Activated CD4-positive, alpha-beta memory T cell treated with anti-CD3 and anti-CD28 coated beads for 36 hours (primary cell): ENCODE measurements at places on chromosomes 5 and 9.
A peak's percentile ranks its signal among the peaks of the same experiment; 100 is the strongest.

DNA sequence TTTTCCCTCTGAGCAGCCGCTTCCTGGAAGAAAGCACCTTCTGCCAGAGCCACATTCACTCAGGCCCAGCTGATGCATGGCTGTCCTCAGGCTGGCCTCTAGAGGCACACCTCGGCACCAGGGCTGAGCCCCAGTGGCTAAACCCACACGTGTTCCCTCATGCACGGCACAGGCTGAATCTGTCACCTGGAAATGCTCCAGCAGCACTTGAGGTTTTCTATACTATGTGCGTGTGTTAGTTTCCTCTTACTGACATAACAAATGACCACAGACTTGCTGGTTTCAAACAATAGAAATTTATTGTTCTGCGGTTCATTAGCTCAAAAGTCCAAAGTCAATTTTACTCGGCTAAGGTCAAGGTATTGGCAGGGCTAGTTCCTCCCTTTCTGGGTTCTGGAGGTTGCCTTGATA lies 141.4 kb downstream of the LRRC70 start:
- DNase-seq = peak; percentile 17

DNA sequence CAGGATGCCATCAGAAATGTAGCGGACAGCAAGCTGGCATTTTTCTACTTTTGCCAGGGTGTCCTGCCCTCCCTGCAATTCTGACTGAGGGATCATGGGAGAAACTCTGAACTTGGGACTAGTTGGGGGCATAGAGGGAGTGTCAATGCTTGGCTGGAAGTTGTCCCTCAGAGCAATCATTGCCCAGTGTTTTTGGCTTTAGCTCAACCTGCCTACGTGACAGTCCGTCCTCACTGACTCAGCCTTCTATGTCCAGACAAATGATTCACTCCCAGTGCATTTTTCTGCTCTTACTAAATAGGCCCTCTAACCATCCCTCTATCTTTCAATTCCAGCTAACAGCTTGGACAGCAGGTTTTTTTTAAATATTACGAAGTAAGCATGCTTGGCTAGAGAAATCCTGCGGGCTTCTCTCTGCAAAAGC lies 627.4 kb downstream of the TLR4 start:
- DNase-seq = no peak

DNA sequence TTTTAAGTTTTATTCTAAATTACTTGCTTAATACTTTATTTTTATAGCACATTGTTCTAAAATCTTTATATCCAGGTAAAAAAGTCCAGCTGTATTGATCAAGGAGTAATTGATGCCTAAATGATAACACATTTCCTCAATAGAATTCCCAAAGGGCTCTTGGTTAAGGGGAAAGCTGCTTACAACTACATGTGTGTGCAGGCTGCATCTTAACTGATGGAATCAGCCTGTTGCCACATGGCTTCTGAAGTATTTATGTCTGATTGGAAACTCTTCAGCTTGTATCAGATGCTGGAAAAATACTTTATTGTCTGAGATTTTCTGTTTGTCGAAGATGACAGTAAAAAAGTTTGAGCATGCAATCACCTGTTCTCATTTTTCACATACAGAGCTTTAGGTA lies 182.6 kb downstream of the FBXL7 start:
- DNase-seq = no peak

DNA sequence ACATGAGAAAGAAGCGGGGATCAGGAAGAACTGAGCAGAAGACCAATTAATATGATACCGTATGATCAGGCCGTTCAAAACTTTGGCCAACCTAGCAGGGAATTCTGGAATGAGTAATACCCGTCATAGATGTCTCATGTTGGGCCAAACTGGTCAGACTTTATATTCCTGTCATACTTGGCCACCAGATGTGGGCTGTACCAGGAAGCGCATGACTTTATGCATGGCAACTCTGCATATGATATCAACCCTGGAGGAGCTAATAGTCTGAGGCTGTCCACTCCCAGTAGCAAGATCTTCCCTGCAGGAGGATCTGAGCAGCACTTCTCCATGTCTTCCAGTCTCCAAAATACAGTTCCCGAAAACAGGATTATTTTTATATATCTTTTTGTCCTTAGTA lies 68.5 kb upstream of the NAA35 start:
- no peak for DNase-seq

DNA sequence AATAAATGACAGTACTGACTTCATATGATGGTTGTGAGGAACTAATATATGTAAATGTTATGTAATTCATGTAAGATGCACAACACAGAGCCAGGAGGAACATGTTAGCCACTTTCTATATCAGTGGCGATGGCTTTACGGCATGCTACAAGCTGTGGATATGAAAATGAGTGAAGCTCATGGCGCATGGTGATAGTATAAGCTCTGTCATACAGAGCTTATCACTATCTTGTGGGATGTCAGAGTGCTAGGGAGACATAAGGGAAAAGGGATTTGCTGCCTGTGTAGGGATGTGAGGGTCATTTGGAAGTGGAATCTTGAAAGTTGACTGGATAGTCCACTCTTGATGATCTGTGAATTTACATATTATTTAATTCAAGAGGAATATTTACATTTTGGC lies 13.6 kb downstream of the CPEB4 start:
- DNase-seq = no peak

DNA sequence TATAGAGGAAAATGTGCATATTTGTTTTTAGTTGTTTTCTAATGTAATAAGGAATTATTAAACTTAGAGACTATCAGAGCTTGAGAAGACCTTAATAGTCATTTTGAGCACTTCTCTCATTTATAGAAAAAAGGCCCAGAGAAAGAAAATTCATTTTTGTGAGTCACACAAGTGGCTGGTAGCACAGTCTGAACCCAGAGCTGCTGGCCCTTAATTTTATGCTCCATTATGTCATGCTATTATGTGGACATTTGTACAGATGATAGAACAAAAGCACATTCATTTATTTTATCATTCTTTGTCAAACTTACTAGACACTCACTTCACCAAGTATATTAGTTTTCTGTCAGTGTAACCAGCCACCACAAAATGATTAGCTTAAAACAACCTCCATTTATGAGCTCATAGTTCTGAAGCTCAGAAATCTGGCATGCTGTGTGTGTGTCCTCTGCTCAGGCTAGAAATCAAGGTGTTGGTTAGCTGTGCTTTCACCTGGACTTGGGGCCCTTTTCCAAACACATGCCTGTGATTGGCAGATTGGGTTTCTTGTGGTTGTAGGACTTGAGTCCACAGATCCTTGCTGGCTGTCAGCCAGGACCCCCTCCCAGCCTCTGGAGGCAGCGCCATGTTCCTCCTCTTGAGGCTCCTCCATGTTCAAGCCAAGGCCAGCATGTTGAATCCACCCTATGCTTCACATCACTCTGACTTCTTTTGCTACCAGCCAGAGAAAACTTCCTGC lies 188.9 kb downstream of the ARHGAP26 start:
- no peak for DNase-seq

DNA sequence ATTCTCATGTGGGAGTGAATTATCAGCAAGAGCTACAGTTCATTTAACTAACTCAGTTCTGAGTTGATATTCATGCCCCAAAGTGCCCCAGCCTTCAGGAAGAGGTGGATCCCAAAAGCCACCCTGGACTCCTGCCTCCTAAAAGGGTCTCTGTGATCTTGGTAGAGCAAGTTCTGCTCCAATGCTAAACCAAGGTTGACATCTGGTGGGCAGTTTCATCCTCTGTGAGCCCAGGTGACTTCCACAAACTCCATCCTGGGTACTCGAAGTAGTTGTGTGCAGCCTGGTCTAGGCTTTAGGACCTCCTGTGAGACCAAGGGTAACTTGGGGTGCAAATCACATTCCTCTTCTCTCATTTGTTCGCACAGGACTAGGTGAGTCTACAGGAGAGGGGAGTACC lies 816.8 kb downstream of the MTRR start:
- DNase-seq = no peak

- no peak for DNase-seq
Measured at GRCh38 chr9:34686231-34686630, 4.8 kb downstream of the CCL19 start.

DNA sequence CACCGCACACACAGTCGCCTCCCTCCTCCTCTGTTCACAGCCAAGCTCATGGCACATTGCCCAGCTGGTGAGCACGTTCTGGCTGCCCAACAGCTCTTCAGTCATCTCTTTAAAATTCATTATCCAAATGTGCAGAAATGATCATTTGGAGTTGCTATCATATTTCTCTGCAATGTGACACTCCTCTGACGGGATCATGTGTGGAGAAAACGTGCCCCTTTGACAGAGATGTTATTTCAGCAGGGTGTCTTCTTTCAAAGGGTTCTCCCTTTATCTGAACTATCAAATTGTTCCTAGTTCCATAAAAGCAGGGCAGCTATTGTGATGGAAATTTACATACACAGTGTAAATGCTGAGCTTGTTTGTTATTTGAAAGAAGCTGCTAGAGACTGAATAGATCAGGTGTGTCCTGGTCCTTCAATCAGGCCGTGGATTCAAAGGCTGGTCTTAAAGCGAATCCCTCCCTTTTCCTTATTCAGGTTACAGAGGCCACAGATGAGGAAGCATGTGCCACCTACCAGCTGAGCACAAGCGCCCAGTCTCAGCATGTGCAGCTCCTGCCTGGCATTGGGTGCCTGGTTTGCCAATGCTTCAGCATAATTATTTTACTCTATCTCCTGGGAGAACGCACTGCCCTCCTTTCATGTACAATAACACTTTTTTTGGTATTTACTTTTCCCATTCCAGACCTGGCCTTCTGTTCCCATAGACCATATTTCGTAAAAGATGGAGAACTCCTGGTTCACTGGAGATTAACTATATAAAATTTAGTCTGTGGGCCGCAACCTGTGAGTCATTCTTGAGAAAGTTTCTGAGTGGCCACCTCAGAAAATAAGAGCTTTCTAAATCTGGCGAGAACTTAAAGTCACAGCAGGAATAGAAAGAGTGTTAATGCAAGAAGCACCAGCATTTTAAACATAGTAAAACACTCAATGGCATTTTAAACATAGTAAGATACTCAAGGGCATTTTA lies 433.7 kb downstream of the ENC1 start:
- DNase-seq = no peak

DNA sequence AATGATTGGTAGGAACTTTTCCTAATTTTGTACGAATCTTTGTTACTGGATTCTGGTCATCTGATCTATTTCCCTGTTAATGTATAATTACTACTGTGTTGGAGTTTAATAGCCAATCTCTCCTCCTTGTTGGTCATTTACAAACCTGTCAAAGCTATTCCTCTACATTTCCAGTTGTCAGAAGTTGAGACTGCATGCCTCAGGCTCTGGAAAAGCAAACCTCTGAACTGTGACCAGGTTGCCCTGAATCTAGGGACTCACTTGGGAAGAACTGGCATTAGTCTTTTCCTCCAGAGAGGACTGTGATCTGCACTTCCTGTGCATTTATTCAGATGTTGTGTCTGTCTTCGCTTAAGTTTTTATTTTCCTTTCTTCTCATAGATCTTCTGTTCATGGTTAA lies 16.1 kb downstream of the PDLIM4 start:
- no peak for DNase-seq

DNA sequence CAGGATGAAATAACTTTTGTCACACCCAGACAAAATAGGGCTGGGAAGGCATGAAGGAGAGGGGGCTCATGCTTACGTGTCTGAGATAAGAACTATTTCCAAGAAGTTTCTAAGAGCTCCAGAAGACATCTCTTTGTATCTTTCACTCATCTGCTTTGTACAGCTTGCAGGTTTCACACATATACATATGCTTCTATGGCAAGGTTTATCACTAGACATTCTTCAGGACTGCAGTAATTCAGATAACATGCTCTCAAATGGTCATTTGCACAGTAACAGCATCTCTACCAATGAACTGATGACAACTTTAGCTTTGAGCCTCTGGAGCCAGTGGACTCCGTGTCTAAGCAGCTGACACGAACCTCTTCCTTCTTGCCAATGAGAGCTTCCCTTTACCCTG lies 3.2 kb downstream of the OR1J1 start:
- no peak for DNase-seq

- no peak for DNase-seq
Measured at GRCh38 chr9:137281345-137282116, 4.0 kb downstream of the TOR4A start.

- DNase-seq = no peak
Measured at GRCh38 chr9:76654051-76654461, 110.2 kb upstream of the PCA3 start.

DNA sequence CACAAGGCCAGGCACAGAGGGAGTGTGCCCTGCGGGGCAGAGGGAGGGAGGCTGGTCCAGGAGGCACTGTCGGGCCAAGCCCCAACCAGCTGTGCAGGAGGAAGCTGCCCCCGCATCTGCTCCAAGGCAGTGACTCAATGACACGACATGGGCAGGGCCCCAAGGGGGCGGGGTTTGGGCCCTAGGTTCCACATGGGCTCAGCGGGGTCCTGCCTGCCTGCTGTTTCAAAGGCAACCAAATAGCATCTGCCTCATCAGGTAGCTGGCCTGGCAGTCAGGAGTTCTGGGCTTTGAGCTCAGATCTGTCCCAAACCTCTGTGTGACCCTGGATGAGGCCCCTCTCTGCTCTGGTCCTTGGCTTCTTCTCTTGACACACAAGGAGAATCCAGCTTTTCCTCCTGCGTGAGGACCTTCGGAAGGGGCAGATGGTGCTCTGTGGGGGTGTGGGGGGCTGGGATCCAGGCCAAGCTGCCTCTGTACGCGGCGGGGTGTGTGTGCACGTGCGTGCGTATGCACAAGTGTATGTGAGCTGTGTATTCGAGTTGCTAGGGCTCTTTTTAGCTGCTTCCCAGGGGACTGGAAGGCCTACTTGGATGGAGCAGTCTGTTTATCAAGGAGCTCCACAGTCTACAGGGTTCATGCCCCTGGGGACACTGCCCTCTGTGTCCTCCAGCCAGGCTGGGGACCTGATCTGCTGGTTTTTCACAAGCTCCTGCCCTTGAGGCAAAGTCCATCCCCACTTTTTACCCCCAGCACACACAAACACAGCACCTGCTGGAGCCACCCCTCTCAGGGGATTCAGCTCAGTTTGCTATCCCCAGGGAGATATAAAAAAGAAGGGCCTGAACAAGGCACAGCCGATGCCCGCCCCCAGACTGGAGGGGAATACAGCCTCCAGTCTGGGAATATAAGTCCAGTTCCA lies 138.9 kb downstream of the RGS3 start:
- DNase-seq = peak; percentile 91

- no peak for DNase-seq
Measured at GRCh38 chr5:83562791-83563557, 91.4 kb downstream of the VCAN start.

- peak; percentile 43 for DNase-seq
Measured at GRCh38 chr5:134813407-134813806, 32.4 kb upstream of the C5orf24 start.

DNA sequence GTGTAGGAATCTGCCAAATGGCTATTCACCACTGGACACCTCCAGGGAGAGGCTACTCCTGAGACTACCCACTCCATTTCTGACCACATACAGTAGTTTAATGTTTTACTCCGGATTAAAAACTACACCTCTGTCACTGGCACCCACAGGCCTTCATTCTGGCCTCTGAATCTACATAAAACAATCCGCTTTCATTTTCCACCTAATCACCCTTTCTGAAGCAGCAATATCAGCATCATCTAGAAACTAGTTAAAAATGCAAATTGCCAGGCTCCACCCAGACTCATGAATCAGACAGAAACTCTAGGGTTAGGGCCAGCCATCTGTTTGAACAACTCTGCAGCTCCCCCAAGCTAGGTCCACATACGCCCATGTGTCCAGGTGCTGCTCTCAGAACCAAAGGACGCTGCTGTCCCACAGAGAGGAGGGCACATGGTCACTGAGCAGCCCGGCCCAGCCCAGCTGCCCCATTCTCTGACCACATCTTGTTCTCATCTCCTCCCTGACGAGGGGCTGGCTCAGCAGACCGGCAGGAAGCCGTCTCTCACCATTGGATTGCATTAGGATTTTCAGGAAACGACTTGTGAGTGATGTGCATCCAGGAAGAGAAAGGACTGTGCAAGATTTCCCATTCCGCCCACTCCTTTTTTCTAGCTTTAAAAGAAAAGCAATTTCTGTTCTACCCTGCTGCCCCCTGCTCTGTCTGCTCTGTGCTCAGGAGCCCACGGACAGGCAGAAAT lies 34.7 kb downstream of the ADAM19 start:
- peak; percentile 74 for DNase-seq
